ENCODE measurements at places on chromosomes 13 and 19. TPM values are rescaled to one million over a fixed set of nuclear protein-coding genes. Genes with fewer than 3 reads are reported as not detected.

The KLHL1 gene
- total RNA-seq, result not detected

The FXYD5 gene
- 35.1 TPM for total RNA-seq

The THAP8 gene
- total RNA-seq, result 0.50 TPM

The NXNL1 gene
- not detected for total RNA-seq

The C19orf18 gene
- total RNA-seq, result 0.25 TPM

The FGF22 gene
- 0.26 TPM for total RNA-seq

The STAP2 gene
- 2.1 TPM for total RNA-seq
